ENCODE measurements at places on chromosomes 1 and 21. TPM values are rescaled to one million over a fixed set of nuclear protein-coding genes. Genes with fewer than 3 reads are reported as not detected.

The THAP3 gene
- 11.5 TPM for total RNA-seq

The SMPDL3B gene
- total RNA-seq: not detected

GRCh38 chr1:23810818-23811540 lies 10.4 kb upstream of the GALE start:
- no peak for DNase-seq

GRCh38 chr1:18047122-18047521 lies 60.5 kb upstream of the IGSF21 start:
- DNase-seq: no peak

DNA sequence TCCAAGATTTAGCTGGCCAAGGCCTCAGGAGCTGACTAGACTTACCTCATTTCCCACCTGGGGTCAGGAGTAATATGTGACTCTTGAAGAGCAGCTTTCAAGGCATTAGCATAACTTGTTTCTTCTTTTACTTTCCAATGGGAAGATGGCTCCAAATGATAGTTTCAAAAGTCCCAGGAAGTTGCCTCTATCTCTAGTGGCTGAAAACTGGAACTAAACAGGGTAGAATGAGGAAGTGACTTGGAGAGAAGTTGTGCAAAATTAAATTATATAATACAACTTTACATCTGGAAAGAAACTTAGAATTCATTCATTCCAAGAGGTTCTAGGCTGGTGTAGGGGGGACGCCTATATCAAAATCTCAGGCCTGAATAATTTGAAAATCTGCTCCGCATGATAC lies 250.1 kb upstream of the FMN2 start:
- no peak for DNase-seq

DNA sequence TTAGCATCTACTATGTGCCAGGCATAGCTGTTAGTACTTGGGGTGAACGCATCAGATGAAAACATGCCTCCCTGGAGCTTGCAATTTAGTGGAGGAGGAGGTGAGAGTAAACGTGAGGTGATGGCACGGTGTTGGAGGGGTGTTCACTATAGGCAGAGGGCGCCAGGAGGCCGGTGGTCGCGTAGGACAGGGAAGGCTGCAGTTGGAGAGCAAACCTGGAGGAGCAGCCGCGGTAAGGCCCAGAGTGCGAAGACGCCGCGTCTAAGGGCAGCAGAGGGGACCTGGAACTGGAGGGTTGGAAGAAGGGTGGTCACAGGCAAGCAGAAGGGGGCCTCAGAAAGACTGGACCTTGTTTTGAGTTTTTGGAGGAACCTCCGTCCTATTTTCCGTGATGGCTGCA lies 30.2 kb upstream of the TRIM17 start:
- DNase-seq: no peak

DNA sequence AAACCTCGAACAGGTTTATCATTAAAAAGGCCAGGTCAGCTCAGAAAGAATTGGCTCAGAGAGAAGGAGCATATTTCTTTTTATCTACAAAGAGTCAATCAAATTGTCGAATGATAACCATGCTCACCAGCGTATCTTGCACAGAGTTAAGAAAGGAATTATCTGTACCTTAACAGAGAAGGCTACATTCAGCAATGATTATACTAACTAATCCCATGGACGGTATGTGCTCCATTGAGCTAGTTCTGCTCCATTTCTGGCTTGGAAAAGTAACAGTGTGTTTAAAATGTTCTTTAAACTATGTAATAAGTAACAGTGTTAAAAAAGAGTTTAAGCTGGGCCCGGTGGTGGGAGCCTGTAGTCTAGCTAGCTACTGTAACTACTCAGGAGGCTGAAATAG lies 4.2 kb downstream of the UBR4 start:
- no peak for DNase-seq

GRCh38 chr1:59427155-59427554 lies 130.3 kb downstream of the FGGY start:
- DNase-seq: no peak

- no peak for DNase-seq
Measured at GRCh38 chr1:112769611-112770010, 54.5 kb upstream of the PPM1J start.

GRCh38 chr1:84763912-84764680 lies 73.8 kb upstream of the SSX2IP start:
- no peak for DNase-seq

DNA sequence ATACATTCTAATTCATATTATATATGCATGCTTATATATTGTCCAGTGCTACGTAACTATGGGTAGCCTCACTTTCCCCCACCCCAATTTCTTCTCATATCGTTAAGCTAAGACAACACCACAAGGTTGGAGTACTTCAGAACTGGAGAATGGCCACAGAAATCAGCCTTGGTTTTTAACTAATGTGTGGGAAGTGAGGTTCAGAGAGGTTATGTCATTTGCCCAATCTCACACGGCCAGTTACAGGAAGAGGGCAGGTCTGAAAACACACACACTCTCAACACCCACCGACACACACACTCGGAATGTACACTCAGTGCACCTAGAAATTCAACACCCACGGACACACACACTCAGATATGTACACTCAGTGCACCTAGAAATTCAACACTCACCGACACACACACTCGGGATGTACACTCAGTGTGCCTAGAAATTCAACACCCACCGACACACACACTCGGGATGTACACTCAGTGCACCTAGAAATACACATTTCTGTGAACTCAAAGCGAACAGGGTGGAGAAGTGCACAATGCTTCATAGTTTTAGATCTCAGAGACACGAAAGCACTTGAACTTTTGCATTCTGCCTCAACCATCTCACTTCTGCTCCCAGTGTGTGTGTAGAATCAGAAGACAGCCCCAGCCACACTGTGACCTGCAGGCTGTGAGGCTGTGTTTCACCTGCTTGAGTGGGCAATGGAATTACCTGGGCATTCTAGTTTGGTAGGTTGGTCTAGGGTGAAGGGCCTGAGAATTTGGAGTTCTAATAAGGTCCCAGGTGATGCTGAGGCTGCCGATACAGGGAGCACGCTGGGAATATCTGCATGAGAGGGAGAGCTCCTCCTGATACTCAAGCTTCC lies 170.4 kb downstream of the CLIC6 start:
- no peak for DNase-seq
